ENCODE measurements at places on chromosomes 2 and 18.

DNA sequence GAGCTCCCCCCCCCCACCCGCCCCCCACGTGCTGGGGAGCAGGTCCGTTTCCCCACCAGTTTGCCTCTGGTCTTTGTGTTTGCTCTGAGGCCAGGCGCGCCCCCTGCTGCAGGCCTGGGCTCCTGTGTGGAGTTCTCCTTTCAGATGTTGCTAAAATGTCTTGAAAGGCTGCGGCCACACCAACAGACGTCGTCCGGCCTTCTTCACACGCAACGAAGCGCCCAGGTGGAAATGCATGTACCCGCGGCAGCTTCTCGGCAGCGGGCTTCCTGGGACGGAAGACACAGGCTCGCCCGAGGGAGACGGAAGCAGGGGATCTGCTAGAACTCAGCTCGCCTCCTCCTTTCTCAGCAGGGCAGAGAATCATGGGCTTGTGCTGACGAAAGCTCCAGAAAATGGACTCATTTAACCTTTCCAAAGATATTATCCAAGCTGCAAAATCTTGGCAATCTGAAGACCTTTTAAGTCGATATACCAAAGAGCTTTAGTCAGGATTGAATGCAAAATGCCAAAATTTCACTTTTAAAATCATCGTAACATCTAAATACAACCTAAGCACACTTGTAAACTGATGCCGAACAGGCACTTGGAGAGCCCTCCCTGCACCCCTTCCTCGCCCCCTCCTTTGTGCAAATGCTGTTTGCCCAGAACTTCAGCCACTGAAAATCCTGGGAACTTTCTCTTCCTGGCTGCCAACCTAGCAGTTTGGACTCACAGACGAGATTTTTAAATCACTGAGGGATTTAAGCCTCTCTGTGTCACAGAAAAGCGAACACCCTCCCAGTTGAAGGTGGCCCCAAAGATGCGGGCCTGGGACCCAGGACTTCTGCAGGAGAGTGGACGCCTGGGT lies 125.5 kb upstream of the ZNF516 start:
- DNase-seq: no peak

GRCh38 chr2:227939271-227940027 lies 68.0 kb downstream of the DAW1 start:
- DNase-seq: no peak

GRCh38 chr2:178374865-178375264 lies 76.1 kb downstream of the PRKRA start:
- DNase-seq: no peak

- DNase-seq: no peak
Observed at GRCh38 chr18:23675236-23675635, 12.5 kb upstream of the ANKRD29 start.

DNA sequence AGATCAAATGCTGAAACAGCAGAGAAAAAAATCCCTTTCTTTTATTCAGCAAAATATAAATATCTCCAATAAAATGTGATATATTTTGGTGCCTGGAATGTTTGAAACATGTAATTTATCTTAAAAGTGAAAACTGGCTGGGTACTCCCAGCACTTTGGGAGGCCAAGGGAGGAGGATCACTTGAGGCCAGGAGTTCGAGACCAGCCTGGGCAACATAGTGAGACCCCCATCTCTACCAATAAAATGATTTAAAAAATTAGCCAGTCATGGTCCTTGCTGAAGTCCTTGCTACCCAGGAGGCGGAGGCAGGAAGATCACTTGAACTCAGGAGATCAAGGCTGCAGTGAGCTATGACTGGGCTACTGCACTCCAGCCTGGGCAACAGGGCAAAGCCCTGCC lies 8.6 kb downstream of the SH3YL1 start:
- DNase-seq: no peak

DNA sequence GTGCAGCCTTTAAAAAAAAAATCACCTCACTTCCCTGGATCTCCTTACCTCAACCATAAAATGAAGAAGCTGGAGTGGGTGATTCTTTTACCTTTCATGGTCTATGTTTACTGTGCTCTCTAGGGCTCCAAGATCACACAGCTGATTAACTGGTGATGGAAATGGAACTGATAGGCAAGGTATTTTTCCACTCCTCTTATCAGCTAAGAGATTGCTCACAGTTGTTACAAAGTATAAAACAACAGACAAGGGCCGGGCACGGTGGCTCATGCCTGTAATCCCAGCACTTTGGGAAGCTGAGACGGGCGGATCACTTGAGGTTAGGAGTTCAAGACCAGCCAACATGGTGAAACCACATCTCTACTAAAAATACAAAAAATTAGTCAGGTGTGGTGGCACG lies 14.5 kb downstream of the RPS27A start:
- no peak for DNase-seq

DNA sequence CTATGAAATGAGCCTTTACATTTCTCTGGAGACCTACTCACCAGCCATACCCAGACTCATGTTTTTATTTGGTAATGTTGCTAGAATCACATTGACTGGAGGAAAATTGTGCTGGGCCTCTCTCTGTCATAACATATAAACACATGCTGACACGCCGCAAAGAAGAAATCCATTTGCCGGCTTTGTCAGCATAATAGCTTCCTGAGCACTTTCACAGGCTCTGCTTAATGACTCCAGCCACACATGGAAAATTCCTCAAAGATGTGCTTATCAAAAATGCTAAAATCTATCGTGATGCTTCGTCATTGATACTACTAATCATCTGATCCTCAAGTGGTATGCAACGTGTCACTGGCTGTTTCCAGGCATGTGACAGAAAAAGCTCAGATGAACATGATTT lies 63.1 kb downstream of the RND3 start:
- no peak for DNase-seq

DNA sequence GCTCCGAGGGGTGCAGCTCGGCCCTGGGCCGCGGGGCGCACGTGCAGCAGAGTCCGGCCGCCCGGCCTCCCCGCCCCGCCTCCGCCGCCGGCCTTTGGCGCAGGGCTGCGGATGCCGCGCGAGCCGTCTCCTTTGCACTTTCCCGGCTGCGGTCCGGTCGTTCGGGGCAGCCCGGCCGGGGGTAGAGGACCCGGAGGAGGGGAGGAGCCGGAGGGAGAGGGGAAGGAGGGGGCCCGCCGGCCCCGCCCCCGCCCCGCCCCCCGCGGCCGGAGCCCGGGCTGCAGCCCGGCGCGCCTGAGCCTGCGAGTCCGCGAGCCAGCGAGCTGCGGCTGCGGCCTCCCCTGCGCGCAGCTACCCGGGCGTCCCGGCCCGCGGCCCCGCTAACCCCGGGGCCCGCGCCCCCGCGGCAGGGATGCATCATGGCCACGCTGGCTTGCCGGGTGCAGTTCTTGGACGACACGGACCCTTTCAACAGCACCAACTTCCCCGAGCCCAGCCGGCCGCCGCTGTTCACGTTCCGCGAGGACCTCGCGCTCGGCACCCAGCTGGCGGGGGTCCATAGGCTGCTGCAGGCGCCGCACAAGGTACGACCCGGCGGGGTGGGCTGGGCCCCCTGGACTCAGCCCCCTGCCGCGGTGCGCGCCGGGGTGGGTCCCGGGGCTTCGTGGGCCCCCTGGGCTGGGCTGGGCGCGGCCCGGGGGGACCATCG lies at the start of gene FHOD3:
TSS of gene FHOD3 (plus strand) at position 297 of the 709 bp plus-strand sequence. CDS start at position 420, 123 bp downstream.
- no peak for DNase-seq

GRCh38 chr2:116696223-116696622 lies 1118.3 kb upstream of the DDX18 start:
- no peak for DNase-seq

Measured in CD4-positive, alpha-beta T cell treated with Interleukin-2 at 100 ng/mL for 4 hours (primary cell).